H9 (cell line): ENCODE measurements at places on chromosomes 16 and 17.

GRCh38 chr17:80323982-80324381 is 63.3 kb downstream of the RNF213 start:
- no peak for DNase-seq

DNA sequence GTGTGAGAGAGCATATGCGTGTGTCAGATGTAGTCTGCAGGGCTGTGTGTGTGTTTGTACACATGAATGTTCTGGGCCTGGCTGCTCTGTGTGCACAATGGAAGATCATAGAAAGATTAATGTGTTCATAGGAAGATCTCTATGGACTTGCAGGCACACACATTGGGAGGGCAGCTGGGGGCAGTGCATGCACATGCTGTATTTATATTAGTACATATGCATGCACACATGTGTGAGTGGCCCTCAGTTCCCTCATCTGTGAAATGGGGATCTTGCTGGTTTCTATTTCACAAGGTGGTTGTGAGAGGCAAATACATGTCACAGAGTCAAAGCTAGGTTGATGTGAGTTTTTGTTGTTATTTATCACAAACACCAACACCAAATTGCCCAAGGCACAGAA is 2.1 kb downstream of the CA7 start:
- DNase-seq: no peak

- DNase-seq: no peak
Measured at GRCh38 chr16:7709186-7709585, 376.5 kb downstream of the RBFOX1 start.

- peak; percentile 60 for DNase-seq
Measured at GRCh38 chr16:28298511-28298878, 6.2 kb downstream of the SBK1 start.

DNA sequence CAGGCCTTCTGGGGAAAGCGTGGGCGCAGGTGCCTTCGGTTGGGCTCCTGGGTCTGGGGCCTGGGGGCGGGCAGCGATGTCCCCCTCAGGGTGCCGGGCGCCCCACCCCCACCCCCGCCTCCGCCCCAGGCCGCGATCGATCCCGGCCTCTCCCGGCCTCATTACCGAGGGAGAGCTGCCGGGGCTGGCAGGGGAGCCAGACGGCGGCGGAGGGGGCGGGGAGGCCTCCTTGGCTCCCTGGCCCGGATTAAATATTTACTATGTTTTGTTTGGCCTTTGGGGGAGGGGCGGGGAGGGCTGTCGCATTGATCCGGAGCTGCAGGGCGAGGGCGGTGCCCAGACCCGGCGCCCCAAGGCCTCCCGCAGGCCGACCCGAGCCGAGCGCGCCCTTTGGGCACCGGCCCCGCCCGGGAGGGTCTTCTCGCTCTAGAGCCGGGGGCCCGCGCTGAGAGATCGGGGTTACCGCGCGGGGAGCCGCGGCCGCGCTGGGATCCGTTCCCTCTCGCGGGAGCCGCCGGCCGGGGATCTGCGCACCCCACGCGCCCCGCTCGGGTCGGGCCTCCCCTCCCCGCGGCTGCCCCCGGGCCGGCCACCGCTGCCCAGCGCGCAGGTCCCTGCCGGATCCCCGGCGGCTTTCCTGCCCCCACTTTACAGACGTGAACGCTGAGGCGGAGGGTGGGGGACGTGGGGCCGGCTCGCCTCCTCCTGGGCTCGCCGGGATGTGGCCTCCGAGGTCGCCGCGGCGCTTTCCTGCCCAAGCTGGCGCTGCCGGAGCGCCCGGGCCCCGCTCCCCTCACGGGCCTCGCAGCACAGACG is 27.0 kb downstream of the RTN4RL1 start:
- no peak for DNase-seq

DNA sequence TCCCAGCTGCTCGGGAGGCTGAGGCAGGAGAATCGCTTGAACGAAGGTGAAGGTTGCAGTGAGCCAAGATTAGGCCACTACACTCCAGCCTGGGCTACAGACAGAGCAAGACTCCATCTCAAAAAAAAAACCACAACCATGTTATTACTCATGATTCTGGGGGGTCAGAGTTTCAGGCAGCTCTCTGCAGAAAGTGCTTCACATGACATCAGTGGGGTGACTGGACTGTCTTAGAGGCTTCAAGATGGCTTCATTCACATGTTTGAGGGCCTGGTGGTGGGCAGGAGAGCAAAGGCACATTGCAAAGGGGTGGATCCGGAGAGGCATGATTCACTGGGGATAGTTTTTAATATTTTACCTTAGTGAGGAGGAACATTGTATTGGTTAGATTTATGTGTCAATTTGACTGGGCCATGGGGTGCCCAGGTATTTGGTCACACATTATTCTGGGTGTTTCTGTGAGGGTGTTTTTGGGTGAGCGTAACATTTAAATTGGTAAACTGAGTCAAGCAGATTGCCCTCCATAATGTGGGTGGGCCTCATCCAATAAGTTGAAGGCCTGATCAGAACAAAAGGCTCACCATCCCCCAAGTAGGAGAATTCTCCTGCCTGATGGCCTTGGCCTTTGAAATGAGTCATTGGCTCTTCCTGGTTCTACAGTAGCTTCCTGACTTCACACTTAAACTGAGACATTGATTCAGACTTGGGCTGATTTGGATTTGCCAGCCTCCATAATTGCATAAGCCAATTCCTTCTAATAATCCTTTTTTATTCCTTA is 109.8 kb downstream of the GOSR1 start:
- no peak for DNase-seq

GRCh38 chr17:78940708-78941107 is 15.5 kb upstream of the TIMP2 start:
- DNase-seq: peak; percentile 92

DNA sequence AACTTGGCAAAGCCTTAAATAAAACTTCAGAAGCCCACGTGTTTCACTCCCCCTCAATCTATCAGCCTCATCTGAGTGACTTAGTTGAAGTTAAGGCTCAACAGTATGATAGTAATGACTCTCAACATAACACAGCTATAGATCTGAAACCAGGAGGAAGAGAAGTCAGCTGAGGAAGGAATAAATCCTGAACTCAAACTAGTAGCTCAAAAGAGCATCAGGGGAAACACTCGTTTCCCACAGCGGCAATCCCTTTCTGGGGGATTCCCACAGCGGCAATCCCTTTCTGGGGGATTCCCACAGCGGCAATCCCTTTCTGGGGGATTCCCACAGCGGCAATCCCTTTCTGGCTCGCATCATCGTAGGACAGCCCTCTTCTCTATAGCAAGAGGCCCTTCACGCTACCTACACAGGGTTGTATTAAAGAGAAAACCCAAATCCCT is 56.8 kb downstream of the ZZEF1 start:
- DNase-seq: no peak

DNA sequence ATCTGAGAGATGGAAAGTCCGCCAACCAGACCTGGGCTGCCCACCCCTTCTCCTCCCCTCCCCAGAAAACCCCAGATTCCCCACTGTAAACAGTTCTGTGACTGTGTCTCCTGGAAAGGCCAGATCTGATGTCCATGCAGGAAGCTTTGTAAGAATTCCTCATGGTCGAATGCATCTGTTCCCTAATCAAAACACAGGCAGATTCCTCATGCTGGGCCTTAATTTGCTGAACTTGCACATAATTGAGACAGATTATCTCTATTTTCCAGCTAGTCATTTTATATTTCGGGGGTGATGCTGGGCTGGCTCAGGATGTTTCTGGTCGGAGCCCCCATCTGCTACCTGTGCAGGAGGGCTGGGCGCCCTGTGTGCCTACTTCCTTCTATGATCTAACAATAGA is 233.6 kb upstream of the ASIC2 start:
- no peak for DNase-seq

- no peak for DNase-seq
Measured at GRCh38 chr16:83011939-83012338, 385.2 kb downstream of the CDH13 start.

GRCh38 chr16:62135911-62136310 is 99.7 kb upstream of the CDH8 start:
- DNase-seq: no peak

DNA sequence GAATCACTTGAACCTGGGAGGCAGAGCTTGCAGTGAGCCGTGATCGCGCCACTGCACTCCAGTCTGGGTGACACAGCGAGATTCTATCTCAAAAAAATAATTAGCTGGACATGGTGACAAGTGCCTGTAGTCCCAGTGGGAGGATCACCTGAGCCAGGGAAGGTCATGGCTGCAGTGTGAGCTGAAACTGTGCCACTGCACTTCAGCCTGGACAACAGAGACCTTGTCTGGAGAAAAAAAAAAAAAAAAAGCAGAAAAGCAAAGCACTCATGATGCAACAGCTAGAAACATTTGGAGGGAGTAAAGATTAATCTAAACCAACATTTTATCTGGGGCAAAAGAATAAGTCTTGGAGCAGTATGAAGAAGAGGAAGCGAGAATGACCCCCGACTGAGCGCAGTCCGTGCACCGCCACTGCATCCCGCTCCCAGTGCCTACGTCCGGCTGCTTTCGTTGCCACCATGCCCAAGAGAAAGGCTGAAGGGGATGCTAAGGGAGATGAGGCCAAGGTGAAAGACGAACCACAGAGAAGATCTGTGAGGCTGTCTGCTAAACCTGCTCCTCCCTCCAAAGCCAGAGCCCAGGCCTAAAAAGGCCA is 8.2 kb downstream of the PRPSAP1 start:
- no peak for DNase-seq

GRCh38 chr16:72569677-72570076 is 397.7 kb upstream of the PMFBP1 start:
- DNase-seq: no peak

- no peak for DNase-seq
Measured at GRCh38 chr16:67917140-67917851, 14.4 kb downstream of the CTRL start.

- no peak for DNase-seq
Measured at GRCh38 chr17:80837711-80838110, 153.9 kb upstream of the CHMP6 start.

DNA sequence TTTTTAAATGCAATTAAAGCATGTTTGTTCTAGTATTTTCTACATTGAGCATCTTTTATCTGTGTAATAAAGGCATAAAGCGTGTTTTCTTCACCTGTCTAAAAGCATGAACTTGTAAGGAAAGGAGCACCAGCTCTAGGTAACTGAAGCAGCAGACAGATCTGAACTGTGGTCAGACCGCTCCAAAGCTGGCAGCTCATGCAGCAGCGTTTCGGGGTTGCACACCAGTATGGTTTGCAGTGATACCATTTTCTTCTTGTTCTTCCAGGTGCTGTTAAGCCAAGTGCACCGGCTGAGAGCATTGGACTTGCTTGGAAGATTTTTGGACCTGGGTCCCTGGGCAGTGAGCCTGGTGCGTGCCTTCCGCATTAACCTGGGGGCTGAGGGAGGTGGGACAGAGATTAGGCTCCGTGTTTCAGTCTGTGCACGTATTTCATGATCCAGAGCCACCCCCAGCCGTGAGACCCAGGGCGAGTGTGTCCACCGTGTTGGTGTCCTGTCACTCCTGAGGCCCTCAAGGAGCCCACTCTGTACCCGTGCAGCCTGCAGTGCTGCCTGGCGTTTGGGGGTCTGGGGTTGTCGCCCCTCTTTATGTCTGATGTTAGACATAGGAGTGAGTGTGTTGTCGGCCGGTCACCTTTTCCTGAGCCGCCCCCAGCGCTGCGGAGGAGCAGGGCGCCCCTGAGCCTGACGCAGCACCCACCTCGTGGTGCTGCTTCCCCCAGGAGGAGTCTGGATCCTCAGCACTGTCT is 136.3 kb upstream of the CHMP6 start:
- no peak for DNase-seq

DNA sequence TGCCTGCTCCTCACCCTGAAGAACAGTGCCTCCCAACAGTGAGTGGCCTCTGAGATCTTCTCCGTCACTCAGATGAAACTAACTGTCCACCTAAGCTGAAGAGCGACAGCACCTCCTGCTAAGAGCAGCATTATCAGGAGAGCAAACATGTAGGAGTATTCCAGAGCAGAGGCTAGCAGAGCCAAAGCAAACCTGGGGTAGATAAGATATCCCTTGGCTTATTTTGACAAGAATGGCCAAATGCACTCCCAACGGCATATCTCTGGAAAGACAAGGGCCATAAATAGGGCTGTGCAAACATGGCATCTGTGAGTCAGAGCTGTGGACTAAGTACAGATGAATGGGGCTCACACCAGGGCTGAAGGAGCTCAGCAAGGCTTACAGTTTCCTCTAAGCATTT is 96.3 kb downstream of the NDEL1 start:
- DNase-seq: no peak

GRCh38 chr17:77006971-77007649 is 133.7 kb upstream of the SEC14L1 start:
- DNase-seq: no peak

GRCh38 chr17:76265624-76266243 is 586 bp downstream of the UBALD2 start:
- no peak for DNase-seq

GRCh38 chr17:19713462-19713861 is 2.9 kb downstream of the SLC47A2 start:
- peak; percentile 71 for DNase-seq

DNA sequence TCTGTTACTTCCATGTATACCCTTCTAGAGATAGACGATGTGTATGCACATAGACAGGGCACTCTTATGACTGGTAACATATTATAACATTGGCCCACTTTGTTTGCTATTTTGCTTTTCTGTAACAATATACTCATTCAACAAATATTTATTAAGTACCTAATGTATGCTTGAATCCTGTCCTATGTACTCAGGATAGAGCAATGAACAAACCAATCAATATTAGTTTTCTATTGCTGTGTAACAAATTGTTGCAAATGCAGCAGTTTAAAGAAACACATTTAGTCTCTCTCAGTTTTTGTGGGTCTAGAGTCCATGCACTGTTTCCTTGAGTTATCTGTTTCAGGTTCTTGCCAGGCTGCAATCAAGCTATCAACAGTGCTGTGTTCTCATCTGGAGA is 29.7 kb upstream of the TENT4B start:
- DNase-seq: no peak

GRCh38 chr16:57145046-57146021 is 40.5 kb downstream of the PSME3IP1 start:
- peak; percentile 27 for DNase-seq
